MV-4-11 (cell line): ENCODE measurements at places on chromosomes 2 and 18.

GRCh38 chr2:101173707-101174295 lies 22.6 kb upstream of the TBC1D8 start:
- peak; percentile 60 for DNase-seq

DNA sequence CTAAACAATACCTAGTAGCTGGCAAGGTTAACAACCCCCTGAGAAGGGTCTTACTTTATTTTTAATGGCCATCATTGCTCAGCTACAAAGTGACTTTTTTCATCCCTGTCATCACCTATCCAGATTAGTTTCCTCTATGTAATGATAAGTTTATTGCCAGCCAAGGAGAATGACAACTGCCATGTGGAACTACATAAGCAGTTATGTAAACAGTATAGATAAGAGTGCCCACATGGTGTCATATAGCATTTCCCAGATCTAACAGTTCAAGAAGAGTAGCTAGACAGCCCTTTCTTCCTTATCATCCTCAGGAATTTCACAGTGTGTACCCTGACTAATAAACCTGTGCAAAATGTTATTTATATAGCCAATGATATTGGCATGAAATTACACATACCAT lies 240.2 kb upstream of the PIK3C3 start:
- DNase-seq: no peak

DNA sequence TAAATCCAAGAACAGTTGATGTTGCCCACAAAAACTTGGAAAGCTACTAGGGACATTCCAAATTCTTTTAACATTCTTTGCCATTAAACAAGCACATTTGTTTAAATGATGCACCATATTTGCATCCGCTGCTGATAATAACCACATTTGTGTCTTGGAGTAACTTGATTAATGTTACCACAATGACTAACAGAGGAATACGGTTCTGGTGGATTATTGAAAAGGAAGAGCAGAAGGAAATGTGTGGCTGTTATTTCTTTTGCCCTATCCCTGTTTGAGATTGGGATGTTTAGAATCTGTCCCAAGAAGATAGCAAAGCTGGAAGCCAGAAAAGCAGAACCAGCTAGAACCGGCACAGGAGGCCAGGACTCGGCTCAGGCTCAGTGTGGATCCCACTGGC lies 39.2 kb upstream of the RASGRP3 start:
- no peak for DNase-seq

GRCh38 chr2:11215407-11215806 lies 60.1 kb downstream of the SLC66A3 start:
- DNase-seq: no peak
